ENCODE measurements at places on chromosomes 6 and 20.

- DNase-seq: no peak
Measured at GRCh38 chr20:6420336-6420735, 297.5 kb upstream of the FERMT1 start.

DNA sequence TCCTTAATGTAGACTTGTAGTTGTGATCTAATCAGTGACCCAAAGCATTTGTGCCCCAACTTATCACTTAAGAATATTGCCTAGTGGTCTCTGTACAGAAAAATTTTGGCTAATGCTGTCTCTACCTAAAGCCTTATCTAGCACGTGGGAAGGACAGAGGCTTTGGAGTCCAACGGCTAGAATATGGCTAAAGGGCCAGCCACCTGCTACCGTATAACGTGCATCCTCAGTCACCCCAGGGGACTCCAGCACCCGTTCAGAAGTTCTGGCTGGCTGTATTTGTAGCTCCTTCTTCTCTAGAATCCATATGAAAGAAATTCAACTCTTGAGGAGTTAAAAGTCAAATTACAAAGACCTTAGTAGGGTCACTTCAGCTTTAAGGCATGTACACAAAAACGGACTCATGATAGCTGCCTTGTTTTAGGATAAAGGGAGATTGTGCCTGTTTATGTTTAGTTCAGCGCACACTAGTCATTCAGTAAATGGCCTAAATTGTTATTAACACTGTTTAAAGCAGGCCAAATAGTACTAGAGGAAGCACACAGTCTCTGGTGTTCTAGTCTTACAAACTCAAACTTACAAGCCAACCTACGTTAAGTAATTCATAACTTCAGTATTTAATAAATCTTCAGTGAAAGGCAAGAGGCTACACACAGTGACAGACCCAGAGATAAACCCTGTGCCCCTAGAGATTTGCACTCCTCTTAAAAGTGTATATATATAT lies 407.5 kb upstream of the PLCB4 start:
- DNase-seq: no peak

GRCh38 chr20:2521369-2522305 lies 12.9 kb upstream of the ZNF343 start:
- DNase-seq: no peak

GRCh38 chr20:25206548-25206947 lies 11.0 kb downstream of the ENTPD6 start:
- no peak for DNase-seq

GRCh38 chr6:3737149-3737830 lies 14.2 kb downstream of the PXDC1 start:
- DNase-seq: no peak

- no peak for DNase-seq
Measured at GRCh38 chr20:50339466-50339901, 148.9 kb downstream of the CEBPB start.

DNA sequence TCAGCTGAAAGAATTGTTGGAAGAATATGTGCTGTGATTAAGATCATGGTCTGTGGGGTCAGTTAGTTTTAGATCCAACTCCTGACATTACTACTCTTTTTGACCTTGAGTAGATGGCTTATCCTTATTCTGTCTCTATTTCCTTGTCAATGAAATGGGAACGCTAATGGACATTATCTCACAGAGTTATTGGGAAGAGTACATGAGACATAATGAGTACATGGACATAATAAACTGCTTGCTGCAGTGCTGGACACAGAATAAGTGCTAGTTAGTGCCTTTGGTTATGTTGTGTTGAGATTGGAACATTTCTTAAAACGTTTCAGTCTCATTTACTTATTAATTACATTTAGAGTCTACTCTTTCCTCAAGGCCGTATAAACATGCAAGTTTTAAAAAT lies 42.6 kb downstream of the MAPK14 start:
- no peak for DNase-seq

DNA sequence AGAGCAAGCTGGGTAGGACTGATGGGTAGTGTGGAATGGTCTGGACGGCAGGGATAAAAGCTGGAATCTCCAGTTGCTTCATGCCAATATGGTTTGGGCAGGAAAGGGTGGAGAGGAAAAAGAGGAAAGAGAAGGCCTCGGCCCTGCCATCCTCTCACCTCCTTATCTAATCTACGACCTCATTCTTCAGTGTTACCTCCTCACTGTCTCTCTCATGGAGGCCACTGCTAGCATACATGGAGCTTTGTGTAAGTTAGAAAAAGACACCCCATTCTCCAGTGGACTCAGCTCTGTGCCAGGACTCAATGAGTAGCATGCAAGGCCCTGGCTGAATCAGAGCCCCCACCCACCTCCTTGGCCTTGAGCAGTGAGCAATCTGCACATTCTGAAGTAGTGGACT lies 6.1 kb upstream of the ARID1B start:
- DNase-seq: no peak

DNA sequence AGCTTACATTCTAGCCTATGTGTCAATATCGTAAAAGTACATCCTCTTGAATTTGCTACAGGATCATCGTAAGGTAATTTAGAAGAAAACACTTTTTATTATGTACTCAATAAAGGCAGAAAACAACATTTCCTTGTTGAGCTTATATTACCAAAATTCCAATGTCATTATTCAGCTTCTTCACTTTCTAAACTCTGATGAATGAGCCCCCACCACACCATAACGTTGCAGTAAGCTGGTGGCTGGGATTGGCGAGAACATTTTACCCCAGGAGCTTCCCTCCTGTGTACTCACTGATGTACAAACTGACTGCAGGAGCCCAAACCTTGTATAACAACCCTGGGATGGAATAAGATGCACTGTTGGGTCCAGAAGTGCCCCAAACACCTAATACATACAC lies 238.1 kb upstream of the MARCKS start:
- DNase-seq: no peak

GRCh38 chr6:53829698-53830221 lies 35.0 kb downstream of the LRRC1 start:
- DNase-seq: no peak

- no peak for DNase-seq
Measured at GRCh38 chr20:4559106-4559505, 162.6 kb upstream of the PRND start.

DNA sequence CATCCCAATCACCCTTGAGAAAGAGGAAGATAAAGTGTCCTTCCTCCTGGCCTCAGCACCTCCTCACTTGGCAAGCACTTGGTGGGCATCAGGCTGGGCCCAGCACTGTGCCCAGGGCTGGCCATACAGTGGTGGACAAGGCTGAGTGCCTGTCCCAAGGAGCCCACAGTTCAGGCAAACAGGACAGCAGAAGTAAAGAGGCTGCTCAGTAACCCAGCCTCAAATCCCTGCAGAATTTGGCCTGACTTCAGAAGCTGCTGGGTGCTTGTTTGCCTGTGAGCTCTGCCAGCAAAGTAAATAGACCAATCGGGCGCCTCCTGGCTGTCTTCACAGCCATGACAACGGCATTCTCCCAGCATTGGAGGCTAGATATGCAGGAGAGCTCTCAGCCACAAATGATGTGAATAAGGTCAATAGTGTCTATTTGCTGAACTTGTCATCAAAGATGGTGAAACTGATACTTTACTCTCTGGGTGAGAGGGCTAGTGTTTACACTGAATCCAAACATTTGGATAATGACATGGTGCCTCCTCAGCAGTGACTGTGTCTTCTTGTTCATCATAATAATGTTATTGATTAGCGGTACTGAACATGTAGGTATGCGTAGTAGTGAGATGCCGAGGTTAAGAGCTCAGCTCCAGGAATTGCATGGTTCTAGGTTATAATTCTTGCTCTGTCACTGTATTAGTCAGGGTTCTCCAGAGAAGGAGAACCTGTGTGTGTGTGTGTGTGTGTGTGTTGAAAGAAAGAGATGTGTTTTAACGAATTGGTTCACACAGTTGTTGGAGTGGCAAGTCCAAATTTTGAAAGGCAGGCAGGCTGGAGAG lies 36.9 kb upstream of the FANCE start:
- DNase-seq: peak; percentile 83

GRCh38 chr6:72728706-72729343 lies 107.0 kb downstream of the KCNQ5 start:
- no peak for DNase-seq

- DNase-seq: no peak
Measured at GRCh38 chr20:13749811-13750210, 34.9 kb downstream of the ESF1 start.

DNA sequence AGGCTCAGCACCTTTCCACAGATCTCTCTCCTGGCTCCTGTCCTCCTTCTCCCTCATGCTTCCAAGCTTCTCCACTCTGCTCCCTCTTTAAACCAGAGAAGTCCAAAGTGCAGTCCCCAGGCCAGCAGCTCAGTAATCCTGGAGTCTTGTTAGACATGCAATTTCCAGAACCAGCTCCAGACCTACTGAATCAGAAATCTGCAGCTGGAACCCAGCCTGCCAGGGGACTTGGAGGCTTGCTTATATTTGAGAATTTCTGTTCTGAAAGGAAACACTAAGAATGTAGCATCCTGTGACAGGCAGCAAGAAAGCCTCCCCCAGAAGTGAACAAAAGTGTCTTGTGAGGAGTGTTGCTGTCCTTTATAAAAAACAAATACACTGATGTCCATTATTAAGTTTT lies 438.1 kb downstream of the BCKDHB start:
- DNase-seq: no peak

GRCh38 chr6:136696238-136696637 lies 96.0 kb downstream of the MAP3K5 start:
- DNase-seq: no peak

- DNase-seq: peak; percentile 61
Measured at GRCh38 chr6:13614126-13614925, 809 bp upstream of the NOL7 start.
